Fibroblast of skin of right biceps (primary cell): ENCODE measurements at places on chromosomes 1 and 21.

DNA sequence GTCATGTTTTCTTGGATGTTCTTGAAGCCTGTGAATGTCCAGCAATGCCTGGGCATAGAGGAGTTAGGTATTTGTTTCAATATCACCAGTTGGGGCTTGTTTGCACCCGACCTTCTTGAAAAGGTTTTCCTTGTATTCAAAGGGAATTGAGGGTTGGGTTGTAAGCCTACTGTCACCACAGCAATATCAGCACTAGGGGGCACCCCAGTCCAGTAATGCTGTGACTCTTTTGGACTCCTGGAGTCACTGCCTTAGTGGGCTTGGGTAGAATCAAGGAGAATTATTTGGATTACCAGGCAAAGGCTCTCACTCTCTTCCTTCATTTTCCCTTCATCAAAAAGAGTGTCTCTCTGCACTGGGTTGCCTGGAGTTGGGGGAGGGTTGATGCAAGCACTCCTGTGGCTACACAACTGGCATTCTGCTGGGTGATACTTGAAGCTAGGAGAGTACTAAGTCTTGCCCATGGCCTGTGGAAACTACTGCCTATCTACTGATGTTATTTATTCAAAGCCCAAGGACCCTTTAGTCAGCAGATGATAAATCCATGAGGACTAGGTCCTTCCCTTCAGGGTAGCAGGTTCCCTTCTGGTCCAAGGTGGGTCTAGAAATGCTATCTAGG, 34.5 kb downstream of the OR10R2 start:
- DNase-seq: peak; percentile 1

GRCh38 chr1:23598424-23598823, 39.1 kb upstream of the ID3 start:
- DNase-seq: no peak

DNA sequence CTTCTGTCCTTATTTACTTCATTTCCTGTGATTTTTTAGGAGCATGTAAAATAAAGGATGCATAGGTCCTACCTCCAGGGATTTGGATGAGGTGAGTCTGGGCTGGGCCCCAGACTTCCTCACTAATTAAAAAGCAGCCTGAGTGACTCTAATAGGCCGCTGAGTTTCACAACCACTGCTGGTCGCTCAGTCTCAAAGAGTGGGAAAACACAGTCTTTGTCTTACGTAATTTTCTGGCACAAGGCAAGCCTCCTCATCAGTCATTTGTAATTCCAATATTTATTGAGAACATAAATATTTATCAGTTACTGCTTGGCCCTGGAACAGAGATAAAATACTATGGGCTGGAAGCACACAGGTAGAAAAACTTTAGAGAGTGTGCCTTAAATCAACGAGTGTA, 195.4 kb upstream of the RUNX1 start:
- DNase-seq: no peak

DNA sequence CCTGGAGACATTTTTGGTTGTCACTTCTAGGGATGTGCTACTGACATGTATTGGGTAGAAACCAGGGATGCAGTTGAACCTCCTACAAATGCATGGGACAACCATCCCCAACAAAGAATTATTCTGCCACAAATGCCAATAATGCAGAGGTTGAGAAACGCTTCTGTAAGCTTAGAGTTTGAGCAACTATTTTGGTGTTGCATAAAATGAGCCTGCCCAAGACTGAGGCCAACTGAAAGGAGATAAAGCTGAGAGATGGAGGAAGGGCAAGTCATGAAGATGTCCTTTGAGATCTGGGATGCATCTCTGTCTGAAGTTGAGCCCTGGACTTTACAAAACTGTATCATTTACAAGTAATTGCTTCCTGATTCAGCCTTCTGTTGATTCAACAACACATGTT, 106.9 kb downstream of the KCNJ15 start:
- DNase-seq: no peak

GRCh38 chr1:78170859-78171258, 125.1 kb downstream of the GIPC2 start:
- DNase-seq: no peak
